ENCODE measurements at places on chromosomes 1 and 21.

- DNase-seq: no peak
Measured at GRCh38 chr1:119083980-119084379, 56.5 kb downstream of the WARS2 start.

DNA sequence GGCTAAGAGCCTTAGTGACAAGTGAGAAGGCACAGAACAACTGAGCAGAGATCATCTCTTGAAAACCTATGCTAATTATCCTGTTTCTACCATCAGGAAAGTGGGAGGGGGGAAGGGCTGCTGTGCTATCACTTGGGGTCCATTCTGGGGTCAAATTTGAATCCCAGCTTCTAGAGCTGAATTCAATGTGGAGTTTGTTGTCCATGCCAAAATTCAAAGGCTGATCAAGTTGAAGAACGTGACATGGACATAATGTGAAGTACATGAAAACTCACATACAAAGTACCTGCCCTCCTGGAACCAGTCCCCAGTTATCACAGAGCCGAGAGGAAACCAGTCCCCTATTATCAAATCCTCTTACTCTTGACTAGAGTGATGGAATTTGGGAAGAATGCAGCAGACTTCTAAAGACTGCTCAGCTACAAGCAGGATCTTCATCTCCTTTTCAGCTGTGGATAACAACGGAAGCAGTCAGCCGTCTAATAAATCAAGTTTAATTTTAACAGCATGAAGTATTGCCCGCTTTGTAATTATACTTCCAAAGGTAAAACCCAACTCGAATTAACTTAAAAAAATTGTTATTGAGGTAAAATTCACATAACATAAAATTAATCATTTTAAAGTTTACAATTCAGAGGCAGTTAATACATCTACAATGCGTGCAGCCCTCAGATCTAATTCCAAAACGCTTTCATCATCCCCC is 78.3 kb downstream of the SLC45A1 start:
- no peak for DNase-seq

GRCh38 chr1:176111835-176112234 is 95.3 kb downstream of the COP1 start:
- DNase-seq: no peak

DNA sequence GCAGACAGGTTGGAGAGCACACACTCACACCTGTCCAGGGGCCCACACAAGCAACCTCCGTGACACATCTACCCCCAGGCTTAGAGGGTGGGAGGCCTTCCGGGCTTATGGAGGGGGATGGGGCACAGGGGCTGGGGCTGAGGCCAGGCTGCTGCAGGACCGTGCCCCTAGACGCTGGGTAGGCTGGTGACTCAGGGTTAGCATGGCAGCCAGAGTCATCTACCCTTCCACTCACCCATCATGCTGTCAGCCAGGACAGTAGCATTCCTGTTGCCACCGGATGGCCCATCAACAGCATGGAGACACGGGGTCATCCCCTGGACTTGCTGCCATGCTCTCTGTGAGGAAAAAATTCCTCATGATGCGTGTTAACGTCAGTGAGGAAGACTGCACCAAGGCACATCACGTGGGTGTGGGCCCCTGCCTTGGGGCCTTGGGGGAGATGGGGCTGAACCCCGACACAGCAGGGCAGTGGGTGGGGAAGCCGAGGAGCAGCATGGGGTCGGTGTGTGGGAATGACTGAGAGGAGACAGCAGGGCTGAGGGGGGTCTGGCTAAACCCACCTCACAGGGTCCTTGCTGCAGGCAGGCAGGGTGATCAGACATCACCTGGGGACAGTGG is 52.8 kb downstream of the WNT9A start:
- no peak for DNase-seq

- no peak for DNase-seq
Measured at GRCh38 chr1:26158908-26159742, at the start of gene FAM110D. Gene FAM110D (plus strand): TSS chr1:26159079. CDS start chr1:26161292, 2,213 bp downstream.

DNA sequence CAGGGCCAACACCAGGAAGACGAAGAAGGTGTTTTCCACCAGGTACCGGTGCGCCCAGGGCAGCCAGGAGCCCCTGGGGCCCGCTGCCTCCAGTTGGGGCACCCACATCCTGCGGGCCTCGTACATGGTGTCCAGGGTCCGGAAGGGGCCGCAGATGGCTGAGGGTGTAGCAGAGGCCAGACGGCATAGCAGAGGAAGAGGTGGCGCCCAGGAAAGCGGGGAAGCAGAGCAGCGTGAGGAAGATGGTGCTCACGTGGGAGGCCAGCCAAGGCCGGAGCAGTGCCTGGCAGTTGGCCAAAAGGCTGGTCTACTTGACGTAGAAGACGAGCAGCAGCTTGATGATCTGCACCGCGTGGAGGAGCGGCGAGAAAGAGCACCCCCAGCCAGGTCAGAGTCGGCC is 40.4 kb downstream of the ZNF691 start:
- DNase-seq: no peak

DNA sequence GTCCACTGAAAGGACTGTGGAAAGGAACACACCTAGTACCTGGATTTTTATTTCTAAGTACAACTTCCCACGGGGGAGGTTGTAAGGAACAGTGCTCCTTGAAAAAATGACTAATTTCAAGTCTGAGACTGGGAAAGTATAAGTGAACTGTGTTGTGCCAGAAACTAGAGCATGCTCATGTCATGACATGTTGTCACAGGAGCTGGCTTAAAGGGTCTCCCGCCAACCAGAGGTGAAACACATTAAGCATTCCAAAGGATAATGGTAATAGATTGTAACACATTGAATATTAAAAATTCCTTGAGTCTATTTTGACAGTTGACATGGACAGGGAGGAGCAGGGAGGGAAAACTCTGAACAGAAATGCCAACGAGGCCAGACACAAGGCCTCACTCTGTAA is 6.3 kb downstream of the ATP2B4 start:
- no peak for DNase-seq

DNA sequence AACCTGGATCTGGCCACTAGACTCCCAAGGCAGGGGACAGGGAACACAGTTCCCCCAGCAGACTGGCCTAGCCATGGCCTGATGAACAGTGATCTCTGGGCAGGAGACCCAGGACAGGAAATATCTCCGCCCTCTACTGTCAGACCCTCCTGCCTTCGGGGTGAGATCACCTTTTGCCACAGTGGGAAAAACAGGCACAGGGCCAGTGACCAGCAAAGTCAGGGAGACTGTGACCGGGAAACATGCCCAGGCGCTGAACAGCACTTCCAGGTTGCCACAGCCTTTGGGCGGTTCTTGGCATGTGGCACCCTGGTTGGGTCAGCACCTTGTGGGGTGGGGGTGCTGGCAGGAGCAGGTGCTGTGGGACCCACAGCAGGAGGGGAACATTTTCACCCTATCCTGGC is 8.9 kb upstream of the ZNF669 start:
- DNase-seq: no peak

Measured in cerebellum (tissue), 4 donors.